ENCODE measurements at places on chromosomes 11 and 22.

DNA sequence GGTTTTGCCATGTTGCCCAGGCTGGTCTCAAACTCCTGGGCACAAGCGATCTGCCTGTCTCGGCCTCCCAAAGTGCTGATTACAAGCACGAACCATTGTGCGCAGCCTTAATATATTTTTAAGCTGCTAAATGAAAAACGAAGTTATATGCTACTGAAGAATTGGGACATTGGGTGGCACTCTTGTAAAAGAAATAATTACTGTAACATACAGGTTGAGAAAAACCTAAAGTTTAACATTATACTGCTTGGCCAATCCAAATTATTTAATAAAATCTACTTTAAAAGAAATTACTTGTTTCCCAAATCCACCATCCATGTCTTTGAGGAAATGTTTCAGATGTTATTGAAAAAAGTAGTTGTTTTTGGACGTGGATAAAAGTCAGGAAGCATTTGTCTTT is 37.9 kb upstream of the ARHGAP32 start:
- no peak for DNase-seq

DNA sequence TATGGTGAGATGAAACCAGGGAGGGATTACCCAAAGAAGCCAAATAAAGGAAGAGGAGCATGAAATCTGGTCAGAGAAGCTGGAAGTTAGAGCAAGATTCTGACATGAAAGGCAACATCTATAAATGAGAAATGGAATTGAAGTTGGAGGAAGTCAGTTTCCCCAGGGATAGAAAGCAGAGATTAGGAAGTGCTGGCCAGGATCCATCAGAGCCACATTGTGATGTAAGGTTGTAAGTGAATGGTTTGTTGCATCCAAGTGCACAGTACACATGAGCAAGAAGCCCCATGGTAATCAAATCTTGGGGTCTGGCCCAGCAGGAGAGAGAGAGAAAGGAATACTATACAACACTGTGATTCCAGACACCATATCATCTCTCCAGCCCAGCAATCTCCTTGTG is 6.6 kb upstream of the NLRP10 start:
- DNase-seq: no peak

- DNase-seq: no peak
These were observed 887.0 kb downstream of the KCNA4 start for GRCh38 chr11:29129844-29130243.

GRCh38 chr11:75055511-75055910 is 41.2 kb downstream of the OR2AT4 start:
- no peak for DNase-seq

DNA sequence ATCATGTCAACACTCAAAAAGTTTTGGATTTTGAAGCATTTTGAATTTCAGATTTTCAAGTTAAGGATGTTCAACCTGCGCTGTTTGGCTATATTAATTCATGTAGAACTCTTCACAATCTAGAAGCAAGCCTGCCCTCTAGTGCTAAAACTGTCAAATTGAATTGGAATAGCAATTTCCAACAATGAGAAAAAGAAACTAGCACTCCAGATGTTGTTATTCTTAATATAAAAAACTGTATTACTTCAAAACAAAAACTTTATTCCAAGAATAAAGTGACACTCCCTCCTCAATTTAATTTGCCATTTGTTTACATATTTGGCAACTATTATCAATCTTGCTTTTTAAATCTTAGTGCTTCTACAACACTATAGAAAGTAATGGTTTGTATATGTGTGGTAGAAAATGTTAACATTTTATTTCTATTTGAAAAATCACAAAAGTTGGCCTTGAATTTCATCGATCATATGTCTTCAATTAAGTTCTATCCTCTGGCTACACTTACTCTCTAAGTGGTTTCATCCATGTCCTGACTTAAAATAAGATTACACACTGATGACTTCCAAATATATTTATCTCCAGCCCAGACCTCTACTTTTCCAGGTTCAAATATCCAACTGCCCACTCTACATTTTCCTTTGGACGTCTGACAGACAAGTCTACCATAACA is 36.6 kb downstream of the DCUN1D5 start:
- DNase-seq: peak; percentile 13

DNA sequence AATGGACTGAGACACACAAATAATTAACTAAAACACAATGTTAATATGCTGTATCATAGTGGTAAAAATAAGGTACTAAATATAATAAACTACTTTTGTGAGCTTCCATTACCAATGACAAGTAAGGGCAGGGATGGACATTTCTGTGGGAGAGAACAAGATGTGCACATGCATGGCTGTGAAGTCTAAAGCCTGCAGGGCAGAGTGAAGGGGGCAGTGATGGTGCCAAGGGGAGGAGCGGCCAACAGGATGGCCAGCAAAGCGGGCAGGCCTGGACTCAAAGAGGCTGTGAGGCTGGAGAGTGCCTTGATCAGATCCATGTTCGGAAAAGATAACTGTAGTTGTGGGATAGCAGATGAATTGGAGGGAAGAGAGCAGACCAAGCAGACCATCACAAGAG is 12.5 kb downstream of the DESI1 start:
- no peak for DNase-seq

GRCh38 chr11:73969991-73970800 is 12.4 kb downstream of the UCP2 start:
- DNase-seq: no peak

- no peak for DNase-seq
These were observed 434.2 kb downstream of the DYNC2H1 start for GRCh38 chr11:103543456-103543855.

GRCh38 chr11:13679768-13680167 is 11.3 kb downstream of the FAR1 start:
- DNase-seq: no peak
